HCT116 (cell line): ENCODE measurements at places on chromosomes 11 and 22.

GRCh38 chr11:6610591-6610990 lies 1.4 kb downstream of the TAF10 start:
- DNase-seq, result no peak

DNA sequence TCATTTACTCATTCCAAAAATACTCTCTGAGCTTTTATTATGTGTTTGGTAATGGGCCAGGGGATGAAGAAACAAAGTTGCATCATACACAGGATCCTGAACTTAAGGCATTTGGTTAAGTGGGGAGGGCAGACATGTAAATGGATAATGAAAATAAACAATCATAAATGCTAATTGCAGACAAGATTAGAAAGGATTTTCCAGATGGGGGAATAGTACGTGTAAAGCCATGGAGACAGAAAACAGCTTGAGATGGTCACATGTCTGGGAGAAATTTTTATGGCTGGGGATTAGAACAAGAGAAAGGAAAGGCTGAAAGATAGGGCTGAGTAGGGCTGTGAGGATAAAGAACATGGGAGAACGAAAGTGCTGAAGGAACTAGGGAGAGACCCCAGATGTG lies 534.3 kb upstream of the LARGE1 start:
- no peak for DNase-seq

GRCh38 chr11:121829159-121829643 lies 286.8 kb downstream of the BLID start:
- peak; percentile 21 for DNase-seq

GRCh38 chr11:125807909-125808308 lies 20.0 kb downstream of the PATE3 start:
- DNase-seq, result no peak

DNA sequence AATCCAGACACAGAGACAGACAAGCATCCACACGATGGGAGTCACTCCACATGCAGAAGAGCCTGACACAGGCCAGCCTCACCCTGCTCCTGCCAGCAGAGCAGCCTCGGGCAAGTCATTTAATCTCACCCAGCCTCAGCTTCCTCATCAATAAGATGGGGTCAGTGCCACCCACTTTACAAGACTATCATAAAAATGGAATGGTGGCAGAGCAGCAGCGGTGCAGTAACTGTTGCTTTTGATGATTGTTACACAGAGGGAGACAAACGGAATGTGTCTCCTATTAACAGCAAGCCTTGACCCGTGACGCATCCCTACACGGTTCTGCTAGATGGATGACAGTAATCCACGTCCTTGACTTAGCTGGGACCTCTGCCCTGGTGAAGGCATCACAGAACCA lies 26.0 kb upstream of the ARFGAP3 start:
- DNase-seq, result no peak

- no peak for DNase-seq
These were observed 764 bp downstream of the TKFC start for GRCh38 chr11:61333550-61334433.

DNA sequence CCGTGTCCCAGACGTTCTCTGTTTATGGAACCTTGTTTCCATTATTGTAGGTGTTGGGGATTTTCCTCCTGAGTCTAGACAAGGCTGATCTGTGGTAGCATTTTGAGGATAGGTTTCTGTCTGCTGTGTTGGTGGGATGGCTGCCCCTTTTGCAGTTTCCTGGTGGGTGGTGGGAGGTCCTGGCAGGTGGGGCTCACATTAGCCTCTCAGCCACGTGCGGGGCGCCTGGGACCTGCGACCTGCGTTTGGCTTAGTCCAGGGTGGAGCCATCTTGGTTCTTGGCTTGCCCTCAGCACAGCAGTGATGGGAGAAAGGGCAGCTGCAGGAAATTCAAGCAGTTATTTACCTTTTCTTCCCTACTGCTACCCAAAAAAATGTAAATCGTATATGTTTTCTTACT lies 143.4 kb downstream of the TBC1D22A start:
- DNase-seq, result no peak
